HFF-Myc (cell line): ENCODE measurements at places on chromosomes 4 and X.

DNA sequence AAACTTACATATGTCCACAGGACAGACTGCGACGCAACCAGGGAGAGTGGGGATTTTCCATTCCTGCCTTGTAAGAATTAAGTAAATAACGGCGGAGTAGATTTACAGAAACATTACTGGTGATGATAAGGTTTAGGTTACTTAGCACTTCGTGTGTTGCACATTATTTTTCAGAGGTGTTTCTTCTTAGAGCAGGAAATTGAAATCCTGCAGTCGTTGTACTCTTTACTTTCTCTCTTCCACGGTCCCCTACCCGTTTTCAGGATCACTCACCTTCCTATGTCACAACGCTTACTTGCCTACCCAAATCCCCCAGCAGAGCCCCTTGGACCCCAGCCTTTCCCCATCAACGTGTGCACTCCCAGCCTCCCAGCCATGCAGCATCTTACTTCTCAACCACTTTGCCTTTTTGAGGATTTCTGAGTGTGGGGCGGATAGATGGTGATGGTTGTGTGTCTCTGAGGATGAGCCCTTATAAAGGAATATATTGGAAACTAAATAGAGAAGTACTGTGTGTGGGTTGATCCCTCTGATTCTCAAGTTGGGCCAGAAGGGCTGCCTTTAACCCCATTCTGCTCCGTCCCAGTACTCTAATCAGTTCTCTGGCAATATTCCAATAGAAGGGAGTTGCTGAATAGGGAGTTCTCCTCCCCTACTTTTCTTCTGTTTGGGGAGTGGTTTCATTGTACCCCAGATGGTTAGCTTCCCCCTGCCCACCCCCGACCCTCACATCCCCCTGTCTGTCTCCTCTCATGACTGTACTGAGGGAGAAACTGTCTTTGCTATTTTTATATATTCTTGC is 1.6 kb downstream of the MID2 start:
- DNase-seq: no peak

DNA sequence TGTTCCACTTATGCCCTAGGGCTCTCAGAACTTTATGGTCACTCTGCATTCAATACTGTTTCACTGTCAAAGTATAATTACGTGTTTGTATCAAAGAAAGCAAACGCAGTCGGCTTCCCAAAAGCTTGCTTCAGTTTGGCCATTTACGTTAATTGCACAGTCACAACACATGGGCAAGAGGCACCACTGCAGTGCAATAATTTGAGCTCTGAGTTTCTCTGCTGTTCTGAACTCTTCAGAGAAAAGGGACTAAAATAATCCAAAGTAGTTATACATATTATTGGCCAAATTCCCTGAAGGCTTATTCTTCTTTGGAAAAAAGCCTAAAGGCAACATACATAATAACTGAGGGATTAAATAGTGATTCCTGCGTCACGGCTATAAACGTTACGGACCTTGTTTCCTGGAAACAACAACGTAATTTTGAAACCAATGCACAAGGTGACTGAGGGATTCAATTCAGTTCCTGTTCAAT is 51.3 kb downstream of the RNF150 start:
- no peak for DNase-seq

- no peak for DNase-seq
These were observed 1.2 kb upstream of the NEUROG2 start for GRCh38 chr4:112517067-112517634.

DNA sequence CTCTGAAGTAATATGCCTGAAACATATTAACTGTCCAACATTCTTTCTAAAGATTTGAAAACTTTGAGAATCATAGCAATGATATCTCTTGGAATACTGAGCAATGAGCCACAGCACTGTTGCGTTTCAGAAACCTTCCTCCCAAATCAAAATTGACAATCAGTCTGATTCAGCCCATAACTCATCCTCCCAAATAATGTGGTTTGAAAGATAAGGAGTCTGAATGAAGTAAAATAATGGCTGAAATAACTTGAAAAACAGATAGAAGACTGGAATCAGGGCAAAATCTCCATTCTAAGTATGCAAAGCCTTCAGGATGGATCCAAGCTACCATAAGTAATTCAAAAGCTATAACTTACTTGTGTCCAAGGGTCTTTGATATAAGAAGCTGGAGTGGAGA is 98.6 kb upstream of the PLS3 start:
- DNase-seq: no peak

- no peak for DNase-seq
These were observed 7.2 kb upstream of the NEUROG2 start for GRCh38 chr4:112523008-112523721.

GRCh38 chrX:121823406-121823805 is 776.0 kb downstream of the GLUD2 start:
- DNase-seq: no peak

- no peak for DNase-seq
These were observed 669 bp downstream of the TMEM150C start for GRCh38 chr4:82560853-82561785.

- DNase-seq: no peak
These were observed 23.1 kb downstream of the ZRSR2 start for GRCh38 chrX:15813416-15813815.

- DNase-seq: no peak
These were observed 538.3 kb upstream of the PCDH7 start for GRCh38 chr4:30181918-30182317.

DNA sequence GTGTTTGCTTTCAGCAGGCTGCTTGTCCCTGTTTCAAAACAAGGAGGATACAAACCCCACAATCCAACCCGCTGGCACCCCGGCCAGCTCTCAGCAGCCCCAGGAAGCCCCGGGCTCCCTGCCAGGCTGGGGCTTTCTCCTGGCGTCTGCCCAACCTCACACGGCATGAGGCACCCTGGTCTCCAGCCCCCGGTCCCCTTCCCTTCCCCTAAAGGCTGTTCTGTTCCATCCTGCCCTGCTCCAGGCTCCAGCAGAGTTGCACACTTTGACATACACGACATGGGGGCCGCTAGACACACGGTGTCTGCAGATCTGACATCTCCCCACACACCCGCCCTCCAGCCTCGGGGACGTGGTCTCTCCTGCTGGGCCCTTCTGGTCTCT is 107.7 kb upstream of the ADRA2C start:
- DNase-seq: no peak

- DNase-seq: no peak
These were observed 136.8 kb downstream of the ADGRL3 start for GRCh38 chr4:61336916-61337315.

DNA sequence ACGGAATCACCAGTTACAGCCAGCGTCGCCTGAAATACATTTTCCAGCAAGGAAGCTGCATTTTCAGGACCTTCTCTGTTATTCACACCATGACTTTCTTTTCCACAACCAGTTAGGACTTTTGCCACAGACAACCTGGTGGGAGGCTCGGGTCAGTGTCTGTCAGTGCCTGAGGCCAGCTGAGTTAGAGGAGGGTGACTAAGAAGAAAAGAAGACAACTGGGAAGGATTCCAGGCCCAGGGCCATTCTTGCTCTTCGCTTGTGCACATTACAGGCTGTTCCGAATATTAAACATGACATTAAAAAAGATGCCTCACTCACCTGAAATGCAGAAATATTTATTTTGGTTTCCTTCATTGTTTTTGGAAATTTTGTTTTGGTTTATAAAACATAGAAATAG is 21.4 kb upstream of the CENPU start:
- no peak for DNase-seq

- DNase-seq: peak; percentile 16
These were observed 26.5 kb upstream of the MANBA start for GRCh38 chr4:102787096-102787881.

- peak; percentile 91 for DNase-seq
These were observed 94.2 kb downstream of the CXCL13 start for GRCh38 chr4:77699731-77700210.

- DNase-seq: no peak
These were observed 74.1 kb upstream of the PPP3CA start for GRCh38 chr4:101421386-101421785.

DNA sequence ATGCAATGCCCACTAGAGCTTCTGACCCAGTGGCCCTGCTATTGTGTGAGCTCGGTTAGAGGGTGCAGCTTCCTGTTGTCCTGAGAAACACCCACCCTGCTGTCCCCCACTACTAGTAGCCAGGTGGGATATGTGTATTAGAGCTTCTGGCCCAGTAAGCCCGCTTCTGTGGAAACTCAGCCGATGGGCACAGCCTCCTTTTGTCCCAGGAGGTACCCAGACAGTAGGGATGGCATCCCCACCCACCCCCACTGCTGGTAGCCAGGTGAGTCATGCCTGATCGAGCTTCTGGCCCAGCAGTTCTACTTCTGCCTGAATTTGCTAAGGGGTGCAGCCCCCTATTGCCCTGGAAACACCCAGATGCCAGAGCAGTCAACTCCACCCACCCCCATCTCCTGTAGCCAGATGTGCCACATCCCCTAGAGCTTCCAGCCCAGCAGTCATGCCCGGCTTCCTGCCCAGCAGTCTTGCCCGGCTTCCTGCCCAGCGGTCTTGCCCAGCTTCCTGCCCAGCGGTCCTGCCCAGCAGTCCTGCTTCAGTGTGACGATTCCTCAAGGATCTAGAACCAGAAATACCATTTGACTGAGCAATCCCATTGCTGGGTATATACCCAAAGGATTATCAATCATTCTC is 162.7 kb upstream of the KLF8 start:
- no peak for DNase-seq
